Activated T-cell treated with anti-CD3 and anti-CD28 coated beads for 1 hour (primary cell): ENCODE measurements at places on chromosomes 7 and 10.

DNA sequence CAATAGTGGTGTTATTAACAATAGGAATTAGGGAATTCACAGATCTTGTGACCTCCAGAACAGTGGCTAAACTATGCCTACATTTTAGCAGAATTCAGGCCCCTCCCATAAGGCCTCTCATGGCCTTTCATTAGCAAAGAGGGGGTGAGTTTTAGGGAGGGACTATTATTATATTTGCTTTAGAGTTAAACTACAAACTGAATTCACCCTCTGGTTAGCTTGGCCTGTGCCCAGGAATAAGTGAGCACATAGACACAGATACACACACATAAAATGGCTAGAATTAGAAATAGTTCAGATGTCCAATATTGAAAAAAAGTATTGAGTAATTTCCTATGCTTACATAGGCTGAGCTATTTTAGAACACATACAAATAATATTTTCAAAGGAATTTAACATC lies 818.8 kb upstream of the COBL start:
- DNase-seq = no peak

GRCh38 chr10:59314268-59314667 lies 48.1 kb downstream of the FAM13C start:
- DNase-seq = no peak

DNA sequence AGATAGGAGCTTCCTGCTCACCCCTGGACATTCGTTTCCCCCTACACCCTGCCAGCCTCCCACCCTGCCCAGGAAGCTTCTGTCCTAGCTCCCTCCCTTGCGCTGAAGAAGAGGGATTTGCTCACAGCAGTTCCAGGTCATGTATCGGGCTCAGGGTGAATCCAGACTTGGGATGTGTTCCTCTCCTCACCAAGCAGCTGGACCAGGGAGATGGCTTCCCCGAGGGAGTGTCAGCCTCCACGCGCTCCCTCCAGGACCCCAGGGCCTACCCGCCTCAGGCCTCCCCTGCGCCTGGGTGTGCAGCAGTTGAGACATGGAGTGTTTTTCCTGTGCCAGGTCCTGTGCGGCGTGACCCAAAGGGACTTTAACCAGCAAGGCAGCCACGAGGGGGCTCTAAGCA lies 435.6 kb upstream of the FOXK1 start:
- DNase-seq = no peak

DNA sequence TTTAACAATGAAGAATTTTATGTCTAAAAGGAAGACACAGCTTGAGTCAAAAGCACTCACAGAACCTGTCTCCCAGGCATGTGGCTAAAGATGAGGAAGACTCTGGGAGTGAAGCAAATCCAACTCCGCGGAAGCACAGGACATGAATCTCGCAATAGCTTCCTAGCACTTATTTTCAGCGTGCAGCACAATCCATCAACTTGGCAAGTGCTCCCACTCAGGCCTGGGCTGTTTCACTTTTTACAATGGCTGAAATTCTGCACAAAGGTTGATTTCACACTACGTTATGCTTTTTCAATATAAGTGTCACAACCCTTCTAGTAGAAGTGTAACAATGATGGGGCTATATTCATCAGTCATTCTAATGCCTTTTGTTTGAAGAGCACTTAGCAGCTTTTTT lies 180.2 kb downstream of the XPNPEP1 start:
- no peak for DNase-seq

DNA sequence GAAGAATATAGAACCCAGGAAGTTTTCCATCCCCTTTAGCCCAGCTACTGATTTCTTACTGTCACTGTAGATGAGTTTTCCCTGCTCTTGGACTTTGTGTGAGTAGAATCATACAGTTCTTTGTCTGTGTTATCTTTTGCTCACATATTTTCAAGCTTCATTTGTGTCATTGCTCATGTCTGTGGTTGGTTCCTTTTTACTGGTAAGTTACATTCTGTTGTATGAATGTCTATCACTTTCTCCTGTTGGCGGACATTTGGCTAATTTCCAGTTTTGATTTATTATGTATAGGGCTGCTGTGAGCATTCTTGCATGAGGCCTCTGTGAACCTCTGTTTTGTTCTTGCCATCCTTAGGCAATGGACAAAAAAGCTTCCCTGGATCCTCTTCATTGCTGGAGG lies 5.3 kb downstream of the GLRX3 start:
- DNase-seq = no peak

GRCh38 chr10:127949831-127950230 lies 42.9 kb downstream of the PTPRE start:
- DNase-seq = no peak

DNA sequence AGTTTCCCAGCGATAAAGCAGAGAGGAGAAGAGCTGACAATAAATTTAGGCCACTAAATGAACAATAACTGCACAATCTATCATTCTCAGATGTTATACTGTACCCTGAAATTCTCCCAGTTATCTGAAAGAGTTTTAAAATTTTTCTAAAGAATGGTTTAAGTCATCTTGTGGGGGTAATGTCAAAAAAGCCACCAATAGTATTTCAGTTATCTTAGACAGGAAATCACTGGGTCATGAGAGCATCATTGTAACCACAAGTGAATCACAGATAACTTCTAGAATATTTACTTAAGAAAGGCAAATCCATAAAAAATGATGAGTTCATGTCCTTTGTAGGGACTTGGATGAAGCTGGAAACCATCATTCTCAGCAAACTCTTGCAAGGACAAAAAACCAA lies 147.1 kb downstream of the DNAJB9 start:
- no peak for DNase-seq

DNA sequence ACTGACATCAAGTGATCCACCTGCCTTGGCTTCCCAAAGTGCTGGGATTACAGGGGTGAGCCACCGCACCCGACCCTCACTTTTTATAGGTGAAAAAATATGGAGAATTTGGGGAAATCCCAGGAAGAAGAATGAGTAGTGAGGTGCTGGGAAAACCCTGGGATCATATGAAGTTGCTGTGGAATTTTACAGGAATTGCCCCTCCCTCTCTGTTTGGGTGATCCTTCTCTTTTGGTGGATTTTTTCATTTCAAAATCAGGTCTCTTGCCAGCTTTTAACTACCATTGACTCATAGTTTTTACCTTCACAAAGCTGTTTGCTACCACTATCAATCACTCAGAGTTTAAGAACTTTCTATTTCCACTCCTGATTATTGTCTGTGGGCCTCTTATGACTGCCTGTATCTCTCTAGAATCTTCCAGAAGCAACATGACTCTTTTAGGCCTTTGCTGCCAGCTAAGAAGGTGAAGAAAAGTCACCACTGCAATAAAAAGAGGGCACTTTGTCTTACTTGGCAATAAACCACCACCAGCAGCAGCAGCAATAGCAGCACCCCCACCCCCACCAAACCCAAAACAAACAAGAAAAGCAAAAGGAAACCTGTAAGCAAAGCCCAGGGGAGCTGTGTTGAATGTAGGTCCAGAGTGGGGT lies 4.0 kb upstream of the GIMAP8 start:
- DNase-seq = no peak

DNA sequence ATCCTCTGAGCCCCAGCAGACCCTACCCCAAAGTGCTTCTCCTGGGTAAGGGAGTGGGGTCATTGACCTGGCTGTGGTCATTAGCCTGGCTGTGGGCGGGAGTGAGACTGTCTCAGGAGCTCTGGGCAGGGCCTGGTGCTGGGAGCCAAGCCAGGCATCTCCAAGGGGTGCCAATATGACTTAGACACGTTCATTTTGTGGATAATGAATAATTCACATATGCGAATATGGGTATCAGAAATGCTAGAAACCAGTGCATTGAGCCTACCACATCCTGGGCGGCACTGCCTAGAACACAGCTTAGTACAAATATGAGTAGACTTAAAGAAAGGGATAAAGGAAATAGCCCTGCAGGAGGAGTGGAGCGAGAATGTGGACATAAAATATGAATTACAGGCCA lies 14.4 kb upstream of the SRRM3 start:
- no peak for DNase-seq
